NCI-H446 treated with DMSO at 0.1 percent for 48 hours (cell line): ENCODE measurements at places on chromosomes 12 and 14.

- DNase-seq = peak; percentile 3
Observed at GRCh38 chr14:21868442-21869046, 194.9 kb upstream of the OR4E1 start.

- DNase-seq = peak; percentile 84
Observed at GRCh38 chr12:113358381-113359132, at the start of gene PLBD2. PLBD2 (plus strand) TSS chr12:113358587; CDS start chr12:113358601, 14 bp downstream.

GRCh38 chr12:107832441-107832840 lies 57.9 kb downstream of the ASCL4 start:
- no peak for DNase-seq

- no peak for DNase-seq
Observed at GRCh38 chr14:34059037-34059924, 108.4 kb upstream of the EGLN3 start.

DNA sequence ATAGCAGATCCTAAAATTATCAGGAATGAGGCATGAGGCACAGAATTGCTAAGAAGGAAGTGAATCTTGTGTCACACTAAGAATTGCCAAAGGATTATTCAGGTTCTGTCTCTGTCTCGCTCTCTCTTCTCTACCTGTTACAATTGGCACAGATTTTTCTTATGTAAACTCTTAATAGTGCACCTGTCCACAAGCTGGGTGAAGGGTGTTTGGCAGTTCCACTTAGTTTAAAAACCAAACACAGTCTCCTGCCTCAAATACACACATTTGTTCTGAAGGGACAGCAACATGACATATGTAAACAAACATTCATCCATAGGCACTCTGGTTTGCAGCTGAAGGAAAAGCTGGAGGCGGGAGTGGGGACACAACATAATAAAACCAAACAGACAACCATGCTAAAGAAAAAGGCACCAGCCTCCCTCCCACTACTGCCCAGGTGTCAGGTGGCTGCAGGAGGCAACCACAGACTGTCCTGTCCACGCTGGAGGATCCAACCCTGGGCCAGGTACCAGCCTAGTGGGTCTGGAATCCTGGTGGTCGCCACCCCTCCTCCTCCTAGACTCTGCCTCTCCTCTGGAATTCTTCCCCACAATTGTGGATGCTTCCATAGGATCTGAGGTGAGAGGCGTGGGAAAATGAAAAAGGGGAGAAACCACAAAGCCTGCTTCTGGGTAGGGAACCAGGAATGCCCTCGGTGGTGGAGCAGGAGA lies 81.2 kb downstream of the TMEM260 start:
- DNase-seq = no peak

GRCh38 chr12:66127650-66128049 lies 2.9 kb downstream of the LLPH start:
- no peak for DNase-seq

GRCh38 chr14:51873221-51873893 lies 12.9 kb downstream of the GNG2 start:
- DNase-seq = peak; percentile 81

DNA sequence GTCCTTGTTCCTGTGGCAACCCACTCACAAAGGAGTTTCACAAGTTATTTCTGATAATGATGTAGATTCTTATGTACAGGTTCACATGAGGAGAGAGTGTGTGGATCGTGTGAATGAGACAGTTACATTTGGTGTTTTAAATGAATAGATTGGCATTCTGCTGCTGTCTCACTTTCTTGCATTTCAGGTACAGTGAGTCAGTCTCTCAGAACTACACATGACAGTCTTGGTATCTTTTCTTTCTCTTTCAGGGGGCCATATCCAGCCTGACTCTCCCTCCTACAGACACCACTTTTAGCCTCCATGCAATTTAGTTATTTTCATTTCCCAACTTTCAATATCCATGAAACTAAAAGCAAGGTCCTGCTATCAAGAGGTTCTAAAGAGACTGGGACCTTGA lies 19.9 kb upstream of the TMTC2 start:
- no peak for DNase-seq

GRCh38 chr12:56529656-56530055 lies 8.0 kb downstream of the RBMS2 start:
- no peak for DNase-seq

- no peak for DNase-seq
Observed at GRCh38 chr12:118337194-118337838, 35.4 kb downstream of the TAOK3 start.

DNA sequence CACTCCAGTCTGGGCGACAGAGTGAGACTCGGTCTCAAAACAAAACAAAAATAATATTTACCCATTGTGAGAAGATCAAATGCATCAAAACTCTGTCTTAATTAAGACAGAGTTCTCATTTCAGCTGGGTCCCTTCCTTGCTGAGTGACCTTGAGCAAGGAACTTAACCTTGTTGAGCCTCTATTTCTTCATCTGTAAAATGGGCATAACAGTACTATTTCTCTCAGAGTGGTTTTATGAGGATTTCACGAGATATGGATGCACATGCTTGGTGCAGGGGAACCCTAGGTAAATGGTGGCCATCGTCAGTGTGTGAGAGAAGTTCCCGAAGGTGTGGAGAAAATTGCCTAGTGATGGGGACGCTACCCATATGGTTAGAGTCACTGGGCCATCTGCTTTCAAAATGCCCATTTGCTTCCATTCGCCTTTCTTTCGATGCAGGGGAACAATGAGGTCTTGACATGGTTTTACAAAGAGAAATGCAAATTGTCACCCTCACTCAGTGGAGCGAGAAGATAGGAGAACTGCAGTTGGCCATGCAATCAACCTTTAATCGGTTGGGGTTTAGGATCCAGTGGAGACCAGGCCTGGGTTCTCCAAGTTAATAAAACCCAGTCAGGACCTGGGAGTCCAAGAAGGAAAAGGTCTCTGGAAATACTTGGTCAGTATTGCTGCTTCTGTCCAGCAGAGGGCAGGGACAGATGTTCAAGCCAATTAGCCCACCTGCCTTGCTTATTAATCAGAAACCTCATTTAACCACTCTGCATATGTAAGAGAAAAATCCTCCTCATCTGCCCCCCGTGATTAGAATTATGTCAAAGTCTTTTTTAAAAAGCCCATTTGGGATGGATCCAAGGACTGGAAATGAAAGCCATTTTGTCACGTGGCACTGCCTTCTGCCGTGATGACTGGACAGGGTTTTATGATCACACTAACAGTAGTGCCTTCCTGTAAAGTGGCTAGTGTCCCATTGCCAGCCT lies 37.2 kb downstream of the CFAP251 start:
- no peak for DNase-seq

DNA sequence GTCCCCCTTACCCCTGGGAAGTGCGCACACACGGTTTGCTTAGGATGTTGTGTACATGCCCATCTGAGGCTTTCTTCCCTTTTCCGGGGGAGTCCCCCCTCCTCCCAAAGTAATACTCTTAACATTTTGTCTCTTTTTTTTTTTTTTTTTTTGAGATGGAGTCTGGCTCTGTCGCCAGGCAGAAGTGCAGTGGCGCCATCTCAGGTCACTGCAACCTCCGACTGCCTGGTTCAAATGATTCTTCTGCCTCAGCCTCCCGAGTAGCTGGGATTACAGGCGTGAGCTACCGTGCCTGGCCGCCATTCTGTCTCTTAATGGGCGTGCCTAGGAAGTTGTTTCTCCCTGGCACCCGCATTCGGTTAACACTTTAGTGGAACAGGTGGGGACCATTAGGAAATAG lies 4.5 kb upstream of the GMFB start:
- DNase-seq = no peak

GRCh38 chr12:122834104-122834920 lies 945 bp upstream of the HIP1R start:
- DNase-seq = no peak

- DNase-seq = no peak
Observed at GRCh38 chr14:101354726-101355125, 206.6 kb upstream of the DIO3 start.

DNA sequence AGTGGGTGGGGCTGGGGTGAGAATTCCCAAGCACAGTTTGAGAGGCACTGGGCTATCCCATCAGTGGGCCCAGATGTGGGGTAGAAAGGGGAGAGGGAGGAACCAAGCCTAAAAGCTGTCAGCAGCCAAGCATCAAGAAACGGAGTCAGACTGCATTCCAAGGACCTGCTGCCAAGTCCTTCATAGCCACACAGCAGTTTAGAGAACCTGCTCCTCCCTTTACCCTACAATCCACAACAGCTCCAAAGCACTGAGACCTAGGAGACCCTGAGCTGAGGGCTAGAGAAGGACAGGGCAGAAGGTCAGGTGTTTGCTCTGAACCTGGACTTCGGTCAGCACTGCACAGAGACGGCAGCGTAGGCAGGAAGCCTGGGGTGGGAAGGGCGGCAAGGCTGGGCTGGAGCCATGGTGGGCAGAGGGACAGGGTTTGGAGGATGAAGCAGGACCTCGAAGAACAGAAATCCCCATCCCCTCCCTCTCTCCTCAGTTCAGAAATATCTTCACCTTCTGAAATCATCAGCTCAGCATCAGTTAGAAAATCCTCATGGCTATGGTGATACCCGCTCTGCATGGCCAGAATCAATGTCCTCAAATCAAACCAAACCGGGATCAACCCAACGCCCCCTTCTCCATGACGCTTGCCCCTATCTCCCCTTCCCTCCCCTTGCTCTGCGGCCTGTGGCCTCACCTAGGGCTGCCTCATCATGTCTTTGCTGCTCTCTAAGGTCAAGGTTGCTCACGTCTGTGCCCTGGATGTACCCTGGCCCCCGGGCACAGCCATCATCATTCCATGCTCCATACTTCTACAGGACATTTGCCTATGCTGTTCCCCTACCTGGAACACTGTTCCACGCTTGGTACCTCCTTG lies 12.9 kb upstream of the SERPINA4 start:
- DNase-seq = no peak

- no peak for DNase-seq
Observed at GRCh38 chr12:112591488-112591887, 172.7 kb downstream of the PTPN11 start.

GRCh38 chr12:49200919-49201594 lies 12.2 kb upstream of the TUBA1A start:
- peak; percentile 82 for DNase-seq

GRCh38 chr12:76866151-76866567 lies 12.7 kb downstream of the CSRP2 start:
- no peak for DNase-seq

DNA sequence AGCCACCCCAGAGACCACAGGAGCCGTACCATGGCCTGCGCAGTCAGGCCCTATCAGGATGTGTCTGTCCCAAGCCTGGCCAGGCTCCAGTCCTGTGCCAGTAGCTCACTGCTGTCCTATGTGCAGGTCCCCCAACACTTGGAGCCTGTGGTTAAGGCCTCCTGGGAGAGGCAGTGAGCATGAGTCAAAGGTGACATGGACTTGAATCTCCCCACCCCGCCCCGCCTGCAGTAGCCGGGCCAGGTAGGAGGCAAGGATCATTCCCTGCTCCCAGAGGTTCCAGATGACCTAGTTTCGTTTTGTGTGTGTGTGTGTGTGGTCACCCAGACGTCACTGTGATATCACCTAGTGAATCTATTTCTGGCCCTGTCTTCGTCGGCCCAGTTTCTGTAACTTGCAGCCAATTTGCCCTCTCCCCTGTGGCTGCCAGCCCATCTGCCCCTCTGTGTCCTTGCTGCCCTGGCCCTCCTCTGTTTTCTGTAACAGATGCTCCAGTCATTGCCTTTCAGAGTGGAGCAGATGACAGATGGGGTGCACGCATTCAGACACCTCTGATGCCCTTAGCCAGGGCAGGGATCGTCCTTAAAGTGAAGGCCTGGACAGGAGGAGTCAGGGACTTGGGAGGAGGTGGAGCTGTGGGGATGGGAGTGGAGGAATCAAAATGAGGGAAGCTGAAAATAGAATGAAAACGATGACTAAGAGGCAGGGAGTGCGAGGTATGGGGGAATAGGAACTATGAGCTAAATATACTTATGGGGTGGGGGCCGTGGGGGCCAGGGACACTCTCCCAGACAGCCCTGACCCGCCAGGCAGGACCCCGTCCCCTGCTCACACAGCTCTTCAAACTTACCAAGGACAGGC lies 37.4 kb downstream of the SLC6A12 start:
- DNase-seq = peak; percentile 84

DNA sequence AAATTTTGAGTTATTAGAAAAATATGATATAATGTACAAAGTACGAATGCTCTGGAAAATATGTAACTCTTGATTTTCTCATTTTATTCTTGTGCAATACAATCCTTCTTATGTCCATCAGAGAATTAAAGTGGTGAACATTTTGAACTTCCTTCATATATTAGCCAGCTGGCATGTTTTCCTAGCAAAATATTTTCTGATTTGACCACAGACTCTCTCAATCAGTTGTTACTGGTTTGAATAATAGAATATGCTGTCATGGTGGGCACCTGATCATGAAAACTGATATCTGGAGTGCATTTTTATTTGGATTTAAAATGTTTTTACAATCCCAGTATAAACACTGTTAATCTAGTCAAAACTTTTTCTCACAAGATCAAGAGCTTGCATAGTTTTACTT lies 24.2 kb downstream of the PARPBP start:
- DNase-seq = no peak

DNA sequence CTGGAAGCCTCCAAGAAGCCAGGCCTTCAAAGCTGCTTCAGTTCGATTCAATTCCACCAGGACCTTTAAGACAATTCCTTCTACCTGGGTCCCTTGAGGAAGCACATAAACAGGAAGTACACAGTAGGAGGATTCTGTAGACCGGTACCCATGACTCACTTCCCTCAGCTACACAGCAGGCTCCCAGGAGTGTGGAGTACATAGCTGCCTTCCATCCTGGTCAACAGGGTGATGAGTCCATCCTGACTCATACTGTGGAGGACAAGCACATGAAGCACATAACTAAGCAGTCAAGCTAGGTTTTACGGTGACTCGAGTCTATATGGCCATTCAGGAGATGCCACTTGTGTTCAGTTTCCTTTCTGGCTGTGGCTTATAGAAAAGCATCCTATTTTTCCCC lies 197.6 kb upstream of the RBM19 start:
- DNase-seq = no peak

DNA sequence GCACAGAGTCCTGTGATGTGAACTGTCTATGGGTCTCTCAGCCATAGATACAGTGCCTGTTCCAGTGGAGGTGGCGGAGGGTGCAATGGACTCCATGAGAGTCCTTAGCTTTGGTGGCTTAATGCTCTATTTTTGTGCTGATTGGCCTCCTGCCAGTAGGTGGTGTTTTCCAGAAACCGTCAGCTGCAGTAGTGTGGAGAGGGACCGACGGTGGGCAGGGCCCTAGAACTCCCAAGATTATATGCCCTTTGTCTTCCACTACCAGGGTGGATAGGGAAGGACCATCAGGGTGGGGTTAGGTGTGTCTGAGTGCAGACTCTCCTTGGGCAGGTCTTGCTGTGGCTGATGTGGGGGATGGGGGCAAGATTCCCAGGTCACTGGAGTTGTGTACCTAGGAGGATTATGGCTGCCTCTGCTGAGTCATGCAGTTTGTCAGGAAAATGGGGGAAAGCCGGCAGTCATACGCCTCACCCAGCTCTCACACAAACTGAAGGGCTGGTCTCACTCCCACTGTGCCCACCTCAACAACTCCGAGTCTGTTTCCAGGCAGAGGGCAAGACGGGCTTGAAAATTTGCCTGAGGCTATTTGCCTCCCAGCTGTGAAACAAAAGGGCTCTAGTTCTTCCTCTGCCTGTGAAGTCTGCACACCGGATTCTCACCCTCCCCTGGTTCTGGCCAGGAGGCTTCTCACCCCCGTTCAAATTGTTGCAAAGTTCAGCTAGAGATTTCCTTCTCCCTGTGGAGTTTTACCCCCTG lies 24.9 kb upstream of the ZDHHC17 start:
- DNase-seq = no peak
